ENCODE measurements at places on chromosomes 2 and 18.

DNA sequence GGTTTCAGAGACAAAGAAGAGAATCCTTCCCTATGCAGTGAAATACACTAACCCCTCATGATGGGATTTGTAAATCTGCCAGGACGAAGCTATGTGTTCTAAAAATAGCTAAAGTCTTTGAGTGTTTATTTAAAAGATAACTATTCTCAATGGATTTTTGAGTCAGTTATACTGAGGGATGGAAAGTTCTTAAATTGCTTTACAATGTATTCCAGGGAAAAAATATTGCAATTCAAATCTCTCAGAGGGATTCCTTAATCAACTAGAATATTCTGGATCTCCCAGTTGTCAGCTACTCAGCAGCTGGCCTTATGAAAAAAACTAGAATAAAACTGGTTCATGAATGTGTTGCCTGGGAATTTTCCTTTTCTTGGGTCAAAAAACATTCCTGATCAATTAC is 312.4 kb downstream of the PLCL1 start:
- no peak for DNase-seq

GRCh38 chr2:74286725-74287124 is 56.5 kb downstream of the SLC4A5 start:
- DNase-seq: no peak

GRCh38 chr18:62744076-62744968 is 29.0 kb downstream of the PHLPP1 start:
- DNase-seq: no peak

- DNase-seq: no peak
Observed at GRCh38 chr18:33369711-33370449, 70.6 kb downstream of the CCDC178 start.

DNA sequence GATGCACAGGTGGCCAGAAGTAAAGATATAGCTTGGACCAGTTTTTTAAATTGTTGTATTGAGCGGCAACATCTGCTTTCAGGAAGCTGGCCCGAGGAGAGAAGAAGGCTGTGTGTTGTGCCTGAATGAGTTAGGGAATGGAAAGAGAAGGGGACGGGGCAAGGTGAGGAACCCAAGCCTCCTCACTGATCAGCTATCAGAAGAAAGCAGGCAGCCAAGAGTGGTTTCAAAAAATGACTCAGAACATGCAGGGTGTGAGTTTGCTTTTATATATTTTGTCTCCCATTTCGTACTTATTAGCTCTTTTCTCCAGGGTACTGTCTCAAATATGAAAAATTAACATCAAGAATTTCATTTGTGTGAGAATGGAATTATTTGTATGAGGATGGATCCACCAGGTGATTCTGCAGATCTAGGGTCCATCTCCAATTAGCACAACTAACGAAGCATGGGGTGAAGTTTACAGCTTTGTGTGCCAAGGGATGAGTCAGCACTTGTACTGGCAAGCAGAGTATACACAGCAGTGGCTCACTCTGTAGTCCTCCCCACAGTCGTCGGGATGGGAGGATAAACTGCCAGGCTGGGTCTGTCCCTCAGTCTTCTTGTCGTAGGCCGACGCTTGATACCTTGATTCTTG is 175.7 kb downstream of the PIEZO2 start:
- no peak for DNase-seq

All from NCI-H1694 treated with DMSO at 0.1 percent for 48 hours (cell line).